CD4-positive, alpha-beta T cell (primary cell): ENCODE measurements at places on chromosomes 6 and 20.

GRCh38 chr20:5153612-5154542, 27.1 kb downstream of the CDS2 start:
- H3K36me3 ChIP-seq, result peaks cover 7% of the 10 kb centered on the region
- no peak overlapping the region for H3K27ac ChIP-seq
- no peak overlapping the region for H3K4me3 ChIP-seq
- no peak for DNase-seq
- no peaks in the 10 kb centered on the region for H3K27me3 ChIP-seq
- H3K4me1 ChIP-seq, result peaks cover 23% of the 10 kb centered on the region

DNA sequence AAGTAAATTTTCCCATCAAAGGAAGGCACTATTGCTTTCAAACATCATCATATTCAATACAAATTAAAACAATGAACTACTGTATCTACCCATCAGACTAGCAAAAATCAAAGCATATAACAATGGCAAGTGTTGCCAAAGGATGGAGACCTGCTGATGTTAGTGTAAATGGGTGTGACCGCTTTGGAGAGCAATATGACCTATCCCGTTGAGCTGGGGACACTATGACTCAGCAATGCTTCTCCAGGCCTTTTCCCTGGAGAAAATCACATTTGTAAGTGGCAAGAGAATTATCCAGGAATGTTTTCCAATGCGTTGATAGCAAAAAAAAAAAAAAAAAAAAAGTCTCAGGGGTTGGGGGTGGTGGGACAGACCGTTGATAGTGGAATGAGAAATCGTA, 46.1 kb downstream of the PHACTR3 start:
- H3K4me3 ChIP-seq, result no peak overlapping the region
- no peaks in the 10 kb centered on the region for H3K4me1 ChIP-seq
- no peaks in the 10 kb centered on the region for H3K36me3 ChIP-seq
- no peak overlapping the region for H3K27ac ChIP-seq
- no peak for DNase-seq
- H3K27me3 ChIP-seq, result no peaks in the 10 kb centered on the region

GRCh38 chr6:509676-510075, 118.1 kb downstream of the IRF4 start:
- no peak overlapping the region for H3K27ac ChIP-seq
- no peak overlapping the region for H3K4me3 ChIP-seq
- no peak for DNase-seq
- H3K4me1 ChIP-seq, result peaks cover 15% of the 10 kb centered on the region

DNA sequence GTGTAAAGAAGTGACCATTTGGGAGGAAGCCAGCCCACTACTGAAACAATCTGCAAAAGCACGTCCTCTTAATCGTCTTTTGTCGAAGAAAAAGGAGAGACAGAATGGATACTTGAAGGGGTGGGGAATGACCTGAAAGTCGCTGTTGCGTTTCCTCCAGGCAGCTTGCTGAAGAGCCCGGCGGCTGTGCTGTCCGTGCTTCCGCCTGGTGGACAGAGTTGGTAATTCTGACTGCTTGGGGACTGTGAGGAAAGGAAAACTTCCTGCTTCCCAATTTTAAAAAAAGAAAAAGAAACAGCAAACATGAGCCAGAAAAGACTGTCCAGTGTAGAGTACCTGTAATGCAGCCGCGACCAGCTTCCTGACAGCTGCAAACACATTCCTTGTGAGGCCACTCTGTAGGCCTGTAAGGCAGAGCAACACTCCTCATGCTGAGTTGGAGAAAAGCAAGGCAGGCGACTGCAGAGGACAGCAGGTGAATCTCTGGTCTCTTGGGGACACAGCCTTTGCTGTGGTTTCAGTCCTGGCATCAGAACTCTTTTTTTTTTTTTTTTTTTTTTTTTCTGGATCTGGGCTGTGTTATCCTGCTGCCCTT, 251.1 kb upstream of the TBX18 start:
- H3K27me3 ChIP-seq, result peaks cover 3% of the 10 kb centered on the region
- H3K27ac ChIP-seq, result no peak overlapping the region
- no peak overlapping the region for H3K4me3 ChIP-seq
- no peak for DNase-seq
- no peaks in the 10 kb centered on the region for H3K36me3 ChIP-seq

GRCh38 chr6:133130863-133131262, 110.3 kb upstream of the EYA4 start:
- H3K4me3 ChIP-seq, result no peak overlapping the region
- no peaks in the 10 kb centered on the region for H3K36me3 ChIP-seq
- no peaks in the 10 kb centered on the region for H3K4me1 ChIP-seq
- no peak for DNase-seq

GRCh38 chr20:5356941-5357340, 40.2 kb upstream of the PROKR2 start:
- H3K4me3 ChIP-seq, result no peak overlapping the region
- H3K27ac ChIP-seq, result no peak overlapping the region
- DNase-seq, result no peak
- peaks cover 3% of the 10 kb centered on the region for H3K27me3 ChIP-seq
- H3K4me1 ChIP-seq, result no peaks in the 10 kb centered on the region

GRCh38 chr20:25364180-25364788, 26.4 kb downstream of the ABHD12 start:
- DNase-seq, result no peak
- no peaks in the 10 kb centered on the region for H3K27me3 ChIP-seq
- H3K27ac ChIP-seq, result no peak overlapping the region
- no peaks in the 10 kb centered on the region for H3K4me1 ChIP-seq
- no peak overlapping the region for H3K4me3 ChIP-seq
- no peaks in the 10 kb centered on the region for H3K36me3 ChIP-seq

DNA sequence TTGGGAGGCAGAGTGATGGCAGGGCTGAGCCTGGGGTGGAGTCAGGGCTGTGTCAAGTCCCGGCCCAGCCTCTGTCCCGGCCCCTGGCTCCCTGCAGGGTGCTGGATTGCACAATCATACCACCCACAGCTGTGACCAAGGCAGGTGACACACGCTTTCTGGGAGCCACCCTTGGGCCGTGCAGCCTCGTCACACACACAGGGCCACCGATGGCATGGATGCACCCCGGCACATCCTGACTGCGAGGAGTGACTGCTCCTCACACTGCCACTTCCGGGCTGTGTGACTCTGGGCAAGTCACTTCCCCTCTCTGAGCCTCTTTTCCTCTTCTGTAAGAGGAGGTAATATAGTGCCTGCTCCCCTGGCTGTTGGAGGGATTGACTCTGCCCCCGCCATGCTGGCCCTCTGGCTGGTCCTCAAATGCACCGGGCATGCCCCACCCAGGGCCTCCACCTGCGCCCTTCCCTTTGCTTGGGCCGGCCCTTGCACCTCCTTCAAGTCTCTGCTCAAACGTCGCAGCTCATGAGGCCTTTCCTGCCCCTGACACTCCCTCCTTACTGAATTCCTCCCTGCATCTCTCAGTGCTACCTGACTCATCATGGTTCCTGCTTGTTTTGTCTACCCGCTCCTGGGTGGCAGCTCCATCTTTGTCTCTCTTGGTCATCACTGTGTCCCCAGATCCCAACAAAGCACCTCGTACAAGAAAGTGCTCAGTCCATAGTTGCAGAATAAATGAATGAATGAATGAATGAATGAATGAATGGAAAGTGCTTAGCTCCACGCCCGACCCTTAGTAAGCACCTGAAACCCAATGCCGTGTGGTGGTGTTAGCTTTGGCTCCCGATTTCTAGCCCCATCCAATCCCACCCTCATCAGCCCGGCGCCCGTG, 93.5 kb downstream of the CEBPB start:
- H3K36me3 ChIP-seq, result no peaks in the 10 kb centered on the region
- H3K4me1 ChIP-seq, result peaks cover 25% of the 10 kb centered on the region
- no peaks in the 10 kb centered on the region for H3K27me3 ChIP-seq
